SJSA1 (cell line): ENCODE measurements at places on chromosomes 6 and 20. TPM values are rescaled to one million over a fixed set of nuclear protein-coding genes. Genes with fewer than 3 reads are reported as not detected.

DNA sequence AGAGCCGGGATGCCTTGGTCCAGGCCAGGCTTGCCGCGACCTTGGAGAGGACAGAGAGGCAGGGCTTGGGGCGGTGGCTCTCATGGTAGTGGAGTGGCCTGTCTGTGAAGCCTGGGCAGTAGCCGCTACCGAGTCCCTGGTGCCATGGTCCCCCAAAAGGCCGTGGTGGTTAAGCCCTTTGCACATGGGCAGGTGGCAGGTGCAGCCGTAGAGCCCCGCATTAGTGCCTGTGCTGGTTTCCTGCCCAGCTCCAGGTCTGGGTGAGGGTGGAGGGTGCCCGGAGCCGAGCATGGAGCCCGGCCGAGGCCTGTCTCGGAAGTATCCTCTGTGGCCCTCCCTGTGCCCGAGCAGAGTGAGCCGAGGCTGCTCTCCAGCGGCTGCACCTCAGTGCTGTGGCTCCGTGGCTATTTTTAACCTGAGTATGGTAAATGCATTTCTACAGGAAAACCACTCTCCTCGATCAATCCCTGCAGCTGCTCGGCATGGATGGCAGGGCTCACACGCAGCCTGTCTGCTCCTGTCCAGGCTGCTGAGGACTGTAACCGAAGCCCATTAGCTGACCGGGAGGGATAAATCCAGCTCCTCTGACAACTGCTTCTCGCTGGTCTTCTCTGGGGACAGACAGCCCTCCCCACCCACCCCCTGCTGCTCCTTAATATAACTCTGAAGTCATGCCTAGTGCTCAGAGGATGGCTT is 36.3 kb upstream of the GATA5 start:
- no peak for DNase-seq

DNA sequence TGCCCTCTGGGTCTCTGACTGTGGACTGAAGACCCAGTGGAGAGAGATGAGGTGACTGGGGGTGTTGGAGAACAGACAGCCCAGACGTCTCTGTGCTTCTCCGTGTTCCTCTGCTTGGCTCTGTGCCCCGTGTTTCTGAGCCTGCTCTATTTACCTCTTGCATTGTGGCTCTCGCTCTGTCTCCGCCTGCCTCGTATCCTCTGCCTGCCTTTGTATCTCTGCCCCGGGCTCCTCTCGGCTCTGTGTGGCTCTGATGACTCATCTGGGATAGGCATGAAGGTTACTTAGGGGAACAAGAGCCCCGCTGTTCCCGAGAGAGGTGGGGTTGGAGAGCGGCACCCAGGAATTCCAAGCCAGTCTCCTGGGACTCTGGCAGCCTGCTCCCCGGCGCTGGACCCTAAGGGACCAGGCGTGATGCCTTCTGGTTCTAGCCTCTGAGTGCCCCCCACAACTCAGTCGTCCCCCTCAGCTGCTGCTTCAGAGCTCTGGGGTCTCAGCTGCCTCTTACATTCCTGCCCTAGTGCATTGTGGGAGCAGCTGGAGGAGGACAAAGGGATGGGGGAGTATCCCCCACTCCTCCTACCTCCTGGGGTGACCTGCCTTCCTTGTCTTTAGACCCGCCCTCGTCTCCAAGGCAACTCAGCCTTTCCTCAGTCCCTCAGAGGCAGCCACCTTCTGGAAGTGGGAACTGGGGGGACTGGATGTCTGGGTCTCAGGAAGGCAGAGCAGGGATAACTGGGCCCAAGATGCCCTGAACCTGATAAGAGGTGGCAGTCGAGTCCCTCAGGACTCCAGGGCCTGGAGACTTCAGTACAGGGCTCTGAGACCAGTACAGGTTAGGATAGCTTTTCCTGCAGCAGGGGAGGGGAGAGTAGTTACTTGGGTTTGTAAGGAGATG is 1.9 kb downstream of the DDR1 start:
- DNase-seq = peak; percentile 93

- DNase-seq = no peak
Measured at GRCh38 chr6:13001927-13002326, 285.4 kb downstream of the PHACTR1 start.

DNA sequence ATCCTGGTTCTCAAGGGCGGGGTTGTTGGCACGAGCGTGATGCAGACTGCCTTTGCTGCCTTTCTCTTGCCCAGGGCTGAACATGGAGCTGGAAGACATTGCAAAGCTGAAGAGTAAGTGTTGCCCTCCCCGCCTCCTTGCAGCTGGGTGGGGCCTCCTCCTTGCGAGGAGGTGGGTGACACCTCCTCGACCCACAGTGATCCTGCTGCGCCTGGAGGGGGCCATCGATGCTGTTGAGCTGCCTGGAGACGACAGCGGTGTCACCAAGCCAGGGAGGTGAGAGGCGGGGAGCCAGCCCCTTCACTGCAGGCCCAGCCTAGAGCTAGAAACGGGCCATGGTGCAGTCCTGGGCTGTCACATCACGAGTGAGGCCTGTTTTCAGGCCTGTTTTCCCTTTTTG is 18.4 kb upstream of the TNFRSF6B start:
- DNase-seq = no peak

- no peak for DNase-seq
Measured at GRCh38 chr6:217048-217659, 75.1 kb upstream of the DUSP22 start.

DNA sequence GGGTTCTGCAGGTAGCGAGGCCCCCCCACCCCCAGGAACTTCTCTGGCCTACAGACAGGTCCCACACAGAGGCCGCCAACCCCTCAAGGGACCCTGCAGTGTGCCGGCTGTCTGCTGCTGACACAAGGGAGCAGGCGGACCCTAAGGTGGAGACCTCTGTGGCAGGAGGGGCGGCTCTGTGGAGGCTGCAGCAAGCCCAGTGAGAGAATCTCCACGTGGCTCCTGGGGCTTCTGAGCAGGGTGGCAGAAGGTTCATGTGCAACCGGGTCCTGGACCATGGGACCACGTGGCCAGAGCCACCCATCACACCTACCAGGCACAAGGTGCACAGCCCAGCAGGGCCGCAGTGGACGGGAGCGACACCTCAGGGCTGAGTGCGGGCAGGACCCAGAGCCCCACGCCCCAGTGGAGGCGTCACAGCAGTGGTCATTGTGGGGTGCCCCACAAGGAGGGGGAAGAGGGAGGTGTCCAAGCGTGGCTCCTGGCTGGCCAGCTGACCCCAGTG is 4.3 kb downstream of the ARFRP1 start:
- DNase-seq = no peak

DNA sequence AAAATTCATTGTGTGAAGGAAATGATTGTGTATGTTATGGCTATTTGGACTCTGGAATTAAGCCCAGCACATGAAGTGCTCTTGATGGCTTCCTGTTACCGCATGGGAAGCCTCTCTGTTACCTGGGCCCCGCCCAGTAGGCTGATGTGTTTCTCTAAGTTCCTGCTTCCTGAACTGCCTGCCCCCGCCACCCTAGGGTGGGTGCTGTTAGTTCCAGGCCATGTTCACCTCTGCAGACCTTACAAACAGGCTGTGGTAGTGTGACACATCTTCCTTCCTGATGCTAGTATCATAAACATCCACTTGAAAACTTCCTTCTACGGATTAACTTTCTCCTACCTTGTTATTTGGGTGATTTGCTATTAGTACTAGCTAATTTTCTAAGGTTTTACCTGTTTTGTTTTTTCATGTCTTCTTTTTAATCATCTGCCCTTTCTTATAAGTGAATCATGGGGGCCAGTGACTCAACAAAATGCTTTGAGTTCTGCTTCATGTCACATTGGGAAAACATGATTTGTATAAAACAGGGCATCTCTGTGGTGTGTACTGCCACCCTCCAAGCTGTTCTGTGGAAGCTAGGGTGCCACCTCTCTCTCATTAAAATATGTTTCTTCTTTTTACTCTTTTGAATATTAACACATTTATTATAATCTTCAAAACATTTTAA is 40.6 kb downstream of the SH3BGRL2 start:
- DNase-seq = no peak

DNA sequence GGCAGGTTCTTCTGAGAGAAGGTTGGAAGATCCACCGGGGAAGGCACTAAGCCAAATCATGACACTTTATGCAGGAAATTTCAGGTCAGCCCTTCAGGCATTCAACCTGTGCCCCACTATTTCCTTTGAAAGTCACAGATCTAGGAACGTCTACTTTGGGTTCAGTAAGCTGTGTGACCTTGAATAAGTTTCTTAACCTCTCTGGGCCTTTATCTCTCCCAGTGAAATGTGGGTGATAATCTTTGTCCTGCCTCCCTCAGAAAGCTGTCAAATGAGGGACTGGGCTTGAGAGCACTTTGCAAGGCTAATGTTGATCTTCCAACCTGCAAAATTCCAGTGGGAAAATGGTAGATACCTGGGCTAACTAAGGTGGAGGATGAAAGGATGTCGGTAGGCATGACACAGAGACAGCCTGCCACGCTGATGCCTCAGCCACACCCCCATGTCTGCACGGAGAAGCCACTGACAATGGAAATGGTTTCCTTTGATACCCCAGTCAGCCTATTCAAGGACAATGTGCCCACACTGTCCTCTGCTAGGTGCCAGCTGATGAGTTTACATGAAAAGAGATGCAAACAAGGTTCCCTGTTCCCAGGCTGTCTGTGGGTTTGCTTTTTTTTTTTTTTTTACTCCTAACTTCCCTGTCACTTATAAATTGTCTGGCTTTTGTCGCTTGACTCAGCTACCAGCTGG is 9.3 kb downstream of the BNIP5 start:
- DNase-seq = no peak

DNA sequence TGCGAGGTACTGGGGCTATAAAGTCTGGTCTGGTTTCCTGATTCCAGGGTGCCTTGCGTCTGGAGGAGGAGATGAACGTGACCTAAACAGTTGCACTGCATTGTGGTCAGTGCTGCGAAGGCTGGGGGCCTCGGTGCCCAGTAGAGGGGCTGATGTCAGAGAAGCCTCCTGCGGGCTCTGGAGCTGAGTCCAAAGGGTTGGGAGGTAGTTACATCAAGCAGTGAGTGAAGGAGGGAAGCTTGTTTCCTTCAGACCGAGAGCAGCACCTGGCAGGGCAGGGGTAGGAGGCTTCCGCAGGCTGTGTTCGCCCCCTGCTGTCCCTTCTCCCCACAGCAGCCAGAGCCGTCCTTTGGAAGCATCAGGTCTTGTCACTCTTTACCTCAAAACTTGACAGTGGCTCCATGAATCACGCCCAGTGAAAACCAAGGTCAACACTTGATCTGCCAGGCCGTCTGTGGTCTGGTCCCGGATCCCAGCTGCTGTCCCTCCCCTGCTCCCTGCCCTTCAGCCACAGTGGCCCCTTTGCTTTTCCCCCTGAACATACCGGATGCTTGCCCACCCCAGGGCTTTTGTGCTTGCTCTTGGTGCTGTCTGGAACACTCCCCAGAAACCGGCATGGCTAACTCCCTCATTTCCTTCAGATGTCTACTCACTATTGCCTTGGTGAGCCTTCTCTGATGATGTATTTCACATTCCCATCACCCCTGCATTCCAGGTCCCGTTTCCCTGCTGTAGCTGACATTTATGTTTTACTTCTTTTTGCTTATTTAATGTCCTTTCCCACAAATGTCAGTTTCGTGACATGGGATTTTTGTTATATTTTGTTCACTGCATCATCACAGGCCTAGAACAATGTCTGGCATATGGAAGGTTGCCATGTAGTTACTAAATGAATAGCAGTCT is 7.0 kb downstream of the DYNLRB1 start:
- peak; percentile 83 for DNase-seq

DNA sequence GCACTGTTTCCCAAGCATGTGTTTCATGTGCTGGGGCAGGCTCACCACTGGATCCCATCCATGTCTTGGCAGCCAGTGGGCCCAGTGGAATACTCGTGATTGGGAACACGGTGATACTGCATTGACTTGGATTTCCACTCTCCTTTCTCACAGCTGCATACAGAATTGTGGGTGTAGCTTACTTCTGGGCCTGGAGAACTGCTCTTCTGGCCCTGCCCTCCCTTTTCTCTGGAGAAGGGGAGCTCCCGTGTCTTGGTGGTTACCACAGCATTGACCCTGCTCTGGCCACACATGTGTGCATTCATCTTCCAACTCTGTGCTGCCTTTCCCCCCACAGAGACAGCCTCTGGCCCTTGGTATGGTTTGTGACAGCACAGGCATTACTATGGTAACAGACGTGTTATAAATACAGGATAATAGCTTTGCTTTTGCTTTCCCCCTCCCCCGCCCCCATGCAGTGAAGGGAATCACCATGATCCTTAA is 21.6 kb downstream of the SOBP start:
- no peak for DNase-seq

- DNase-seq = no peak
Measured at GRCh38 chr20:50719328-50719727, 12.1 kb upstream of the PARD6B start.

- DNase-seq = no peak
Measured at GRCh38 chr6:83600459-83600858, 88.1 kb downstream of the PRSS35 start.

DNA sequence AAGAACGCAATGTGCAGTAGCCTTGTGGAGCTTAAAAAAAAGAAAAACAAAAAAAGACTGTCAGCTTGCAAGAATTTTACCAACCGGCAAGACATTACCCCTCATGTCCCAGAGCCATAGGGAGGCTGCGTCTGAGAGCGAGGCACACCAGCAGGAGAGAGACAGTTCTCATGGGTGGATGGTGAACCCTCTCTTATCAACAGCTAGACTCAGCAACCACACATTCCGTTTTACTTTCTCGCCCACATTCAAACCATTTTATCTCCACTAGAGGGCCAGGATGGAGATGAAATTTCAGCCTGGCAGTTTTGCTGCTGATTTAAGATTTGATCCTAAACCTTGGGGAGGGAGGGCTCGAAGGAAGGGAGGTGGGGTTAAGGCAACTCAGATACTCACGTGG is 247.0 kb downstream of the ATXN1 start:
- peak; percentile 48 for DNase-seq

DNA sequence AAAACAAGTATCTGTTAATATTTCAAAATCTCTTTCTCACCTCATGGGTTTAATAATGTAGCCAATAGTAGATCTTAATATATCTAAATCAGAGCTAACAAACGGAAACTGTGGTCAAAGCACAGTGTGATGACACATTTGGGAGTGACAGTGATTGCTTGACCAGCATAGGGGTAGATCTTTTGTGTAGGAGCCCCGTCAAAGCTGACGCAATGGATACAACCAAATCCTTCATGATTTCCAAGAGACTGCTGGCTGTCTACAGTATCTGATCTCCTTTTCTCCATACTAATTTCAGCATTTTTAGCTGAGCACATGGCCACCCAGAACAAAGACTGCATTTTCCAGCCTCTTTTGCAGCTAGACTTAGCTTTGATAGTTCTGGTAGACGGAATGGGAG is 299.3 kb upstream of the ECI2 start:
- no peak for DNase-seq

GRCh38 chr6:110511401-110511800 is 35.0 kb upstream of the SLC22A16 start:
- DNase-seq = no peak

PAX1 gene
- not detected in 2 replicates for total RNA-seq

TSBP1 gene
- total RNA-seq = not detected in 2 replicates

RAB44 gene
- not detected in 2 replicates for total RNA-seq

BFSP1 gene
- total RNA-seq = 8.0 and 9.4 TPM in 2 replicates

PXT1 gene
- total RNA-seq = not detected in 2 replicates
